ENCODE measurements at places on chromosomes 2 and 18.

DNA sequence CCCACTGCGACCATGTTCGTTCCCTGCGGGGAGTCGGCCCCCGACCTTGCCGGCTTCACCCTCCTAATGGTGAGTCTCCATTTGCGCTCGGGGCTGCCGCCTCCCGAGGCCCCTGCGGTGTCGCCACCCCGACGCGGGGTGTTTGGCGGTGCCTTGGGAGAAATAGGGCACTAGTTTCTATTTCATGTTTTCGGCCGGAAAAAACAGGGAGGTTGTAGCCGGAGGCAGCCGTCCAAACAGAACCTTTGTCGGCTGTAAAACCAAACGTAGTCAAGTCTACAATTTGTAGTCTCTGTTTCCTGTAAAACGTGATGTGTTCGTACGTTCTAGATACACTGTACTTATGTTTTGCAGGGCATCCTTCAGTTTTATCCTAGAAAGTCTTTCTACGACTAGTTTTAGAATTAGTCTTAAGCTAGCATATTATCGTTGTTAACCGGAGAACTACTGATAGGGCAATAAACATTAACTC, 290 bp downstream of the PSMG2 start:
- DNase-seq: no peak

DNA sequence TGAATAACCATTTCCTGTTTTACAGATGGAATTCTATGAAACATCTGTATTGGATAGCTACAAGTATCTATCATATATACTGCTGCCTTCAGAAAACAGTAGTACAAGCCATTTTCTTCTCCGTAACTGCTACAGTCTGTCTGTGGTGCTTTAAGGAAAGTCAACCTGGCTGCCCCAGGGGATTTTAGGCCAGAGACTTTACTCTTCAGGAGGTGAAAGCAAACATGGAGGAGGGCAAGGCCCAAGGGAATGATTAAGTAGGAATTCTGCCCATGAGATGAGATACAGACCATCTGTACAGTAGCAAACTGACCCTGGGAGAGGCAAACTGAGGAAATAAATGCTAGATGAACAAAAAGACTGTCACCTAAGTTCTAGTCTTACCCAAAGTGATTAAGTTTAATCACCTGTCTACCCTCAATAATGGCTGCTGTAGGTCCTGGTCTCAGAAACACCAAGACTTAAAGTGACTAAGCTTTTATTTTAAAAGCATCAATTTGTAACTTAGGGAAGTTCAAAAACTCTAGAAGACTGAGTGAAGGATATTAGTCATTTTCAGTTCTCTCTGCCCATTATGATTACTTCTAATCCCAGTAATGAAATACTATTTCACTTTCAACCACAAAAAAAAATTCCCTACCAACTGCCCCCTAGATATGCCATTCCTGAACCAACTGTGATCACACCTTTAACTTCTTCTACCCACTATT, 14.8 kb downstream of the MBD2 start:
- DNase-seq: no peak

DNA sequence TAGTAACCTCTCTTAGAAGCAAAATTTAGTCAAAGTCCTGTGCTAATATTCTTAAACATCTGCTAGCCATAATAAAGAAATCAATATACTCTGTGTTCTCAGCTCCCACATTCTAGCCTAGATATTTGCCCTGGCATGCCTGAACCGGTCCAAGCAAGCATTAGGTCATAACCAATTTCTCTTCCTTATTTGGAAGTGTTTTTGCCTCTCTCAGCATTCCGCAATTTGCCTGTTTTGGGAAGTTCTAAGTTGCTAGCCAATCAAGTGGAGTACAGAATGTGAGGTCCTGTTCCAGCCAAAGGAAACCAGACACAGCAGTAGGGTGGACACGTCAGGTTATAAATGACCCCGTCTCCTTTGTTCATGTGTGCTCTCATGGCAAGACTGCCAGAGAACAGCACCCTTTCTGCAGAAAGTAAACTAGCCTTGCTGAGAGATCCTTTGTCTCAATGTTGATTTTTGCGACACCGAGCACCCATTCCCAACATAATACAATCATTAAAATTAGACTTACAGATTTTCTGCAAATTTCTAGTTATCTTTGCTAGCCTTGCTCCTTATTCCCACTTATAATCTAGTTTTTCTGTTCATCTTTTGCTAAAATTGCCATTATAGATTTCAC, 13.0 kb upstream of the SULT1C4 start:
- DNase-seq: no peak

- no peak for DNase-seq
These were observed 35.6 kb upstream of the NRP2 start for GRCh38 chr2:205646680-205647079.

DNA sequence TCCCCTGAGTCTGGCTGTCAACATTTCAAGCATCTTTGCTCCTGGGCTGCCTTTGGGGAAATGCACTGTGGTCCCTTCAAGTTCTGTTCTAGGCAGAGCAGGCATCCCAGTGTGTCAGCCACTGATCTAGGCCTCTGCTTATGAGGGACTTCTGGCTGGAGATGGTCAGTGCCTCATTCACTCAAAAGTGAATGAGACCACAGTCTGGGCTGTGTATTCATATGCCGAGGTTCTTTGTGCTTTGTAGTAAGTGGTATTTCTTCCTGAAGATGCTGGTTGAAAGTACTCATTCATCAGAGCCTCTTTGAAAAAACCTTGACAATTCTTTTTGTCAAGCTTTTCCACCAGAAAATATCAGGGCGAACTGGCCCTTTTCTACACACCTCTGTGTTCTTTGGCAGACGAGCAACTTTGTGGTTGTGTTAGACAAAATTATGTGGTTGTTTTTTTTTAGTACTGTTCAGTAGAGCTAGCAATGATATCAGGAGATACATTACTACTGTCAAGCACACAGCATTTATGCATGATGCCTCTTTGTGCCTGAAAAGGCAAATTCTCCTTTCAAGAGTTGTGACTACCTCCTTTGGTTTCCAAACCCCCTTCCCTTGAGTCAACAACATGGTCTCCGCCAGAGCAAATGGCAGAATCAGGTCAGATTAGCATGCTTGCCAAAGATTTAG, 510.9 kb upstream of the NRP2 start:
- DNase-seq: no peak

DNA sequence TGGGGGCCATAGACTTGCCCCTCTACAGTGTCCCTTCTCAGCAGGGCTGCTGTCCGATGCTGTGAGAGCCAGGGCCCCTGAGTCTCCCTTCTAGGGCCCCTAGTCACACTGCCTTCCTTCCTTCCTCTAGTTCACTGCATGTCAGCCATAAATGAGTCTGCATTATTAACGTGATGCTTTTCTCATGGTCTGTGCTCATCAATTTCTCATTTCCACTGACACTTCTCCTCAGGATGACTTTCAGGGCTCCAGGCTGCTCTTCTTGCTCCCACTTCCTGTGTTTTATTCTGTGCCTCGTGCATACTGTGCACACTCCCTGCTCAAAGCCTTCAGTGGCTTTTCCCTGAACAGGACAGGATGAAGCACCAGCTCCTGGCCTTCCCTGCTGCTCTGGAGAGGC, 146.5 kb downstream of the FAM210A start:
- DNase-seq: no peak

- no peak for DNase-seq
These were observed 51.9 kb downstream of the GRB14 start for GRCh38 chr2:164569378-164569777.

GRCh38 chr2:72925328-72925943, 8.1 kb downstream of the EMX1 start:
- no peak for DNase-seq

DNA sequence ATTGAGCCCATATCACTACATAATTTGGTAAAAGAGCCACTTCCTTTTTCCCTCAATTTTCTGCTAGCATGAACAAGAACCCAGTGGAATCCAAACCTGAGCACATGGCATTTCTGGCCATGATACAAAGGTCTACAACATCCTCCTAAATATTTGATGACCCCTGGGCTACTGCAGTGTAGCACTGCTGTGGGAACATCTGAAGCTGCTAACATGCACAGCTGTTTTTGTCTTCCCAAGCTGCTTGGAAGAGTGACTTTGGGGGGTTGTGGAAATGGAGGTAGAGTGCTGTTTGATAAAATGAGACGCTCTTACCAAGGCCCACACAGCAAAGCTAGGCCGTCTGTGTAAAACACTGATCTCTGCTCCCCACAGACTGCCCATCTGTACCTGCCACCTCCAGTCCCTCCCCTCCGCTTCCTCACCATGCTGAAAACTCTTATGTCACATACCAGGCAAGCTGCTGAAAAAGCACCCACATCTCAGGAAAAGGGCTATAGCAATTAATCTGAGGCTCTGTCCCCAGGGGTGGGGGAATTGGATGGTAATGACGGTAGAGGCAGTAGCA, 197.2 kb upstream of the HNRNPA3 start:
- DNase-seq: no peak

GRCh38 chr2:141058556-141058955, 1072.3 kb downstream of the LRP1B start:
- DNase-seq: no peak

DNA sequence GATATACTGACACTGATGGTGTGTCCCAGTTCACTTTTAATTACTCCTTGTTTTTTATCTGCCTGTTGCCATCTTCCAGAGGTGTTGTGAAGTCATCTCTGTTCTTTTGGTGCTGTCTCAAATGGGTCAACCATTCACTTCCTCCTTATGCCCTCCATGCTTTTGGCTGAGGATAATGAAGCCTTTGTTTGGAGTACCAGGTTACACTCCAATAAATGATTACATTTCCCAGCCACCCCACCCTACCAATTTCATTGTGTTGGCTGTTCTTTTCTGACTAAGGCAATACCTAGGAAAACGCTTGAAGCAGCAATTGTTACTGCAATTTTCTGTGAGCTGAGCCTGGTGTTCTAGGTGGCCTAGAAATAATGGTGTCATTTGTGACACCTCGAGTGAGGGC, 29.8 kb upstream of the ACTG2 start:
- DNase-seq: no peak

DNA sequence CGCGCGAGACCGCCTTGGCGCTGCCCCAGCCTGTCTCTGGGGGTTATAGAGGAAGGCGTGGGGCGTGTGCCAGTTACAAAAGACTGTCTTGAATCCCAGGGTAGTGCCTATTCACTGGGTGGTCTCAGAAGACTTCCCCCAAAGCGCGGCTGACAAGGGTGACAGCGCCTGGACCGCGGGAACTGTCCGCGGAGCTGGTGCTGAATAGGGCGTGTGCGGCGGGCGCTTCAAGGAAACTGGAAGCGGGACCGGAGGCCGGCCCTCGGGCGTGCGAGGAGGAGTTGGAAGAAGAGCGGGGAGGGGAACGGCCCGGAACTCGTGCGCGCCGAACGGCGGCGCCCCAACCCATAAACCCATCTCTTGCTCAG, 2.3 kb downstream of the EGR4 start:
- DNase-seq: peak; percentile 27

DNA sequence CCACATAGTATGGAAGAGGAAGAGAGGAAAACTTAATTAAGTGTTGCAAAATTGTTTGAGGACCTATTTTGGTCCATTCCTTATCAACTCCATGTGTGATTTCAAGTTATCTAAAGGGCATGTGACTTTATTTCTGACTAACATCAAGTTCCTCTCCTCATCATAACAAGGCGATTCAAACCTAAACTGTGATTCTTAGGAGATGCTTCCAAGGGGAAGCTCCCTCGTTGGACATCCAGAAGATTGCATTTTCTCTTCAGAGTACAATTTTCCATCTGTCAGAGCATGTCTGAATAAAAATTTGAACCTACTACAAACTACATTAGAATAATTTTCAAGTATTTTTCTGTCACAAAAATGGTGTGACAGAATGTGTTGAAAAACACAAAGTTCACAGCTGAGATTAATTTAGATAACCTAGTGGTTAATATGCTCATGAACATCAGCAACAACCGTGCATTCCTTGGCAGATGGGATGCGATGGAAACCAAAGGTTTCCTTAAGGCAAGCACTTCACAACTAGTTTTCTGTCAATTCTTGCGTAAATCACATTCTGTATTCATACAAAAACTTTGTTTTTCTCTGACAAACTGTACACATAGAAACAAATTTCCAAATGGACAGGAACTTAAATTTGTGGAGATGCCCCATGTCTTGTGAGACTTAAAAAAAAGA, 4.2 kb downstream of the SFT2D3 start:
- DNase-seq: no peak

GRCh38 chr2:101442667-101443061, 32.2 kb downstream of the RFX8 start:
- no peak for DNase-seq

GRCh38 chr2:171712051-171712450, 24.8 kb downstream of the DYNC1I2 start:
- no peak for DNase-seq

DNA sequence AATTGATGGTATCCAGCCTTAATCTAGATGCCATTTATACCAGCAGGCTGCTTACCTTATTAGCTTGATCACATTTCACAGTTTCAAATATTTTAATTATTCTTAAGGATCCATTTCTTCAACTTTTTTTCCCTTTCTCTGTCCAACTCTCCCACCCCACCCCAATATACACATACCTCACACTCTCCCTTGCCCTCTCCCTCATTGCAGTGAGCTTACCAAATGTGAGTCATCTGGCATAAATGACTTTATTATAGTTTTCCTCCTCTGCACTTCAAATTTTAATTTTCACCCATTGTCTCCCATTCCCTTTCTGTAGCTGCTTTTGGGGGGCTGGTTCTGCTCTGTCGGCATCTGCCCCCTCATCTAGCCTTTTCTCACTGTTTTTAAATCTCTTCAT, 12.9 kb downstream of the HTR2B start:
- no peak for DNase-seq

GRCh38 chr2:183117226-183117625, 7.0 kb upstream of the NUP35 start:
- DNase-seq: no peak

GRCh38 chr18:43760010-43760409, 482.7 kb upstream of the SYT4 start:
- DNase-seq: no peak

GRCh38 chr2:123438251-123438650, 586.8 kb upstream of the CNTNAP5 start:
- DNase-seq: no peak

- DNase-seq: no peak
These were observed 38.0 kb downstream of the TMX3 start for GRCh38 chr18:68676913-68677312.

DNA sequence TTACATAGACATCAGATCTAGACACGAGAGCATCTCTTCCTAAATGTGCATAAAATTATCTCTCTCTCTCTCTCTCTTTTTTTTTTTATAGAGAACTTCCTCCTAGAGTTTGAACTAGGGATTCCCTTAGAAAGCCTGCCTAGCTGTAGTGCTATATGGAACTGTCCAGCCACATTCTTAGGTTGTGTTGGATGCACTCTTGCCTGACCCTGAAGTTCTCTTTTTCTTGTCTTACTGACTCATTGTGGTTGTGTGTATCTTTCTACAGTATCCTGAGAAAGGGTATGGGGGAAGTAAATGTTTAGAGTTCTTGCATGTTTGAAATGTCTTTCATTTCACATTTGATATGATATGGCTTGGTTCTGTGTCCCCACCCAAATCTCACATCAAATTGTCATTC, 368.2 kb downstream of the CDH2 start:
- DNase-seq: no peak

DNA sequence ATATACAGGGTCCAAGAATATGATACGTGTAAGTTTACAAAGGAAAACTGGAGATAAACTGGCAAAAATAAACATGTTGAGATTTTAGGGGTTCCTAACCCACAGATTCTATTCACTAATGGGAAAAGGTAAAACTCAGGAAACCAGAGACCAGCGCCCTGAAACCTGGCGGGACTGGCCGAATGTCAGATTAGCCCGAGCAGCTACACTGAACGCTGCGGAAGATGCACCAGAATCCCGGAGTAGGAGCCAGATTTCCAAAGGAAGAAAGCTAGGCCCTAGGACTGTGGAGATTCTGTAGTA, 679 bp upstream of the WDR75 start:
- DNase-seq: no peak
